ENCODE measurements at places on chromosomes 1 and 21. TPM values are rescaled to one million over a fixed set of nuclear protein-coding genes. Genes with fewer than 3 reads are reported as not detected.

IL22RA1 gene
- not detected for total RNA-seq

OR2T29 gene
- total RNA-seq: not detected

GRCh38 chr1:12338017-12338416 is 108.2 kb downstream of the VPS13D start:
- H3K27me3 ChIP-seq: no peaks in the 10 kb centered on the region
- H3K27ac ChIP-seq: no peak overlapping the region
- H3K4me1 ChIP-seq: peaks cover 33% of the 10 kb centered on the region

- no peaks in the 10 kb centered on the region for H3K4me1 ChIP-seq
- no peak for DNase-seq
- H3K36me3 ChIP-seq: no peaks in the 10 kb centered on the region
- no peak overlapping the region for H3K27ac ChIP-seq
- H3K4me3 ChIP-seq: no peak overlapping the region
Observed at GRCh38 chr21:39720126-39720778, 24.7 kb upstream of the IGSF5 start.

DNA sequence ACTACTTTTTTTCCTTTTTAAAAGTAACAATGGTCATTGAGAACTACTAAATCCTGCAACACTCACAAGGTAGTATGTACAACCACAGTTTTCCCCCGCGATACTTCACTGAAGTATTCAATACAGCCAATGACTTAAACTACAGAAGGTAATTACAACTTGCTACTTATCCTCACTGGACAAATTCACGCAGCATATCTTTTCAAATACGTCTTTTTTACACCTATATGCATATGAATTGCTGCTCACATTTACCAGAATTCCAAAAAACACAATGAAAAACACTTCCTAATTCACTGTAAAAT is 12.4 kb downstream of the NRIP1 start:
- H3K4me3 ChIP-seq: peak overlapping the region; percentile 71
- peaks cover 4% of the 10 kb centered on the region for H3K36me3 ChIP-seq
- peaks cover 77% of the 10 kb centered on the region for H3K4me1 ChIP-seq
- H3K27me3 ChIP-seq: no peaks in the 10 kb centered on the region
- no peak for DNase-seq
- peak overlapping the region; percentile 89 for H3K27ac ChIP-seq

NBPF10 gene
- total RNA-seq: 1.5 TPM

TMEM61 gene
- total RNA-seq: not detected

Measured in activated CD8-positive, alpha-beta T cell treated with anti-CD3 and anti-CD28 coated beads for 36 hours (primary cell).